Inflammatory macrophage treated with lipopolysaccharide for 4 hours (primary cell): ENCODE measurements at places on chromosomes 3 and 15.
A peak's percentile ranks its signal among the peaks of the same experiment; 100 is the strongest.

GRCh38 chr15:81923561-81924350 lies 122.1 kb downstream of the MEX3B start:
- no peak for DNase-seq

- peak; percentile 21 for DNase-seq
Observed at GRCh38 chr3:193594946-193595689, 2.1 kb downstream of the OPA1 start.

DNA sequence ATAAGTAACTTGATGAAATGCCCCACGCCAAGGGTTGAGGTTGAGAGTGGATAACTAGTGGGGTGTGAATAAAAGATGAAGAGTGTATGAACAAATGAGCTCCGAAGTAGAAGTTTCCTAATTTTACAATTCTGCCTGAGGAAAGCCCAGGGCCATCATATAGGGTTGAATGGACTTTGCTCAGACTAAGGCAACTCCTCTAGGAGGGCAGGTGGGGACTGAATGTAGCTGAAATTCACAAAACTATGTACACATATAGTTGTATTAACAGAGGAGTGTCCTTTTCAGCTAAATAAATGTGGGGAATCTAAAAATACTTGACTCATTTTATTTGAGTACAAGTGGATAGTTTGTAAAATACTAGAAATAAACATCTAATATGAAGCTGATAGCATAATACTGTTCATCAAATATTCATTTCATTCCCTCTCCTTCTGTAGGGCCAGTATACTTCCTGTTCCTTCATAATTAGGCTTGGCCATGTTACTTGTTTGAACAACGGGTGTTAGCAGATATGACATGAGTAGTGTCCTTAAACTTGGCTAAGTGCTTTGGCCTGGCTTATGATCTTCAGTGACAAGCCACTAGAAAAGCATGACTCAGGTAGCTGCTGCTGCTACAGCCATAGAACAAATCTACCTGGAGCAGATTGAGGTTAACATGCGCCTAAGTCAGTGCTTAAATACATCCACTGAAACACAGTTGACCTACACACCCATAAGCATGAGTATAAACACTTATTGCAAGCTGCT lies 26.5 kb downstream of the PLSCR1 start:
- no peak for DNase-seq

GRCh38 chr3:196210673-196211556 lies at the start of gene ZDHHC19:
TSS of gene ZDHHC19 (minus strand) at chr3:196211400. CDS start at chr3:196211315, 85 bp downstream.
- no peak for DNase-seq

- DNase-seq: no peak
Observed at GRCh38 chr15:91227117-91227516, 127.1 kb downstream of the SV2B start.

DNA sequence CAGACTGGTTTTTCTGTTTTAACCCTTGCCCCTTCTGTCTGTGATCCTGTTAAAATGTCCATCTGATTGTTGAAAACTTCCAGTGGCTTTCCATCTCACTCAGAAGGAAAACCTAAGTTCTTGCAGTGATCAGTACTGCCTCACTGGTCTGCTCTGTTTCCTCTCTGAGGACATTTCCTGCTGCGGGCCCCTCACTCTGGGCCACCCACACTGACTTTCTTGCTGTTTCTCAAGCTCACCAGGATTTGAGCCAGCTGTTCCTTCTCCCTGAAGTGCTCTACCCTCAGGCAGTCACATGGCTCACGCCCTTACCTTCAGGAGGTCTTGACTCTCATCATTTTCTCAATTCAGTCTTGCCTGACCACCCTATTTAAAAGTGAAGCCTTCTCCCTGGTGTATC lies 1.8 kb downstream of the GRK7 start:
- peak; percentile 18 for DNase-seq

- DNase-seq: no peak
Observed at GRCh38 chr3:57923752-57924151, 84.5 kb upstream of the FLNB start.

DNA sequence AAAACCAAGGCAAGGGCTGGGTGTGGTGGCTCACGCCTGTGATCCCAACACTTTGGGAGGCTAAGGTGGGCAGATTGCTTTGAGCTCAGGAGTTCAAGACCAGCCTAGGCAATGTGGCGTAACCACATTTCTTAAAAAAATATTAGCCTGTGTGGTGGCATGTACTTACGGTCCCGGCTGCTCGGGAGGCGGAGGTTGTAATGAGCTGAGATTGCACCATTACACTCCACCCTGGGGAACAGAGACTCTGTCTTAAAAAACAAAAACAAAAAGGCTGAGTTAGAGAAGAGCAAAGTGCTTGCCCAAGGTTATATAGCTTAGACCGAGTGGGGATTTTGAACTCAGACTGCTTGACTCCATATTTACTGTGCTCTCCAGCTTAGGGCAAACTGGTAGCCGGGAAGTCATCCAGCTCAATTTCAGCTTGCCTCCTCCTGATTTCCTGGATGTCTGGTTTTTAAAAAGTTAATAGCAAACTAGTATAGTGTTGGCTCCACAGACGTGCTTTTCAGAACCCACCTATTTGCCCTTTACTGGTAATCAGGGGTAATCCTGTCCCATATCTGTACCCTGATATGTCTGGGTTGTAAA lies 138.9 kb downstream of the CACNA1D start:
- no peak for DNase-seq

DNA sequence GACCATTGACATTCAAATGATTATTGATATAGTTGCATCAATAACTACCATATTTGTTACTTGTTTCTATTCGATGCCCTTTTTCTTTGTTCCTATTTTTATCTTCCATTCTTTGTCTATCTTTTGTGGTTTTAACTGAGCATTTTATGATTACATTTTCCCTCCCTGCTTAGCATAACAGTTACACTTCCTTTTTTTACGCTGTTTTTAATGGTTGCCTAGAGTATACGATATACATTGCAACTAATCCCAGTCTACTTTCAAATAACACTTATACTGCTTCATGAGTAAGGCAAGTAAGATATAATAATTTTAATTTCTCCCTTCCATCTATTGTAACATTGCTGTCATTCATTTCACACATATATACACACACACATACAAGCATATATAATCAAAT lies 26.3 kb downstream of the COL6A6 start:
- no peak for DNase-seq

DNA sequence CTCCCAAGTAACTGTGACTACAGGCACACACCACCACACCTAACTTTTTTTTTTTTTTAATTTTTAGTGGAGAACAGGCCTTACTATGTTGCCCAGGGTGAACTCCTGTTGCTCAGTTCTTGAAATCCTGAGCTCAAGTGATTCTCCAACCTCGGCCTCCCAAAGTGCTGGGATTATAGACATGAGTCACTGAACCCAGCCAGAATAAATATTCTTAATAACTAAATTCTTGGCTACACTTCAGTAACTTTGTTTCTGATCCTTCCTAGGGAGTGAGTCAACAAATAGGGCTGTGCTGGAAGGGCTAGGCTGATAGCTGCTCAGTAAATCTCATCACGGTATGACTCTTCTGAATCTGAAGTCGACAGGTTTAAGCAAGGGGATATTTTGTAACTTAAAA lies 56.6 kb downstream of the P3H2 start:
- no peak for DNase-seq

- DNase-seq: no peak
Observed at GRCh38 chr3:120634539-120634938, 38.4 kb downstream of the NDUFB4 start.

DNA sequence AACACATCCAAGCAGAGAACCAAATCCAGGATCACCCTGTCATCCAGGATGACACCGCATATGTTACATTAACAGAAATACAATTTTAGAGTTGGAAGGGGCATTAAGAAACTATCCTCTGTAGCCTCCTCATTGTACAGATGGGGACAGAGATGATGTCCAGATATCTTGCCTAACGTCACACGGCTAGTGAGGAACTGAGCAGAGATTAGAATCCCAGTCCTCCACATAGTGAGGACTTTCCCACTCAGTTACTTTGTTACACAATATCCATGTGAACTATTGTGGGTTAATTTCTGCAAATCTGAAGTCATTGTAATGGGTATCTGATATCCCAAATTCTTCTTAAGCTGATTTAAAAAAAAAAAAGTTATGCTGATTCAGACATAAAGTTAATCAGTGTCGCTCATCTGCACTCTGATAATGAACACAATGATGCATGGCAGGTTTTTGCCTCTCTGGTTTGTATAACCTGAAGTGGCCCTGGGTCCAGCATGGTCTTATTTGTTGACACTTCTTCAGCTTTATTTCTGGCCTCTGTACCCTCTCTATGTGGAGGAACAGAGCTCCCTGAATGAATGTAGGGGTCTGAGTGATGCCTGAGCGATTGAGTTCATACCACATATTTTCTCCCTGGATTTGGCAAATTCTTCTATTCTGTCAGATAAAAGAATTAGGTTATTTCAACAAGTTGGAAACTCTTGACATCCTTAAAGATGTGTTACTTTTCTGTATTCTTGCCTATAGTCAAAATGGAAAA lies 76.0 kb upstream of the LIMD1 start:
- DNase-seq: peak; percentile 87

DNA sequence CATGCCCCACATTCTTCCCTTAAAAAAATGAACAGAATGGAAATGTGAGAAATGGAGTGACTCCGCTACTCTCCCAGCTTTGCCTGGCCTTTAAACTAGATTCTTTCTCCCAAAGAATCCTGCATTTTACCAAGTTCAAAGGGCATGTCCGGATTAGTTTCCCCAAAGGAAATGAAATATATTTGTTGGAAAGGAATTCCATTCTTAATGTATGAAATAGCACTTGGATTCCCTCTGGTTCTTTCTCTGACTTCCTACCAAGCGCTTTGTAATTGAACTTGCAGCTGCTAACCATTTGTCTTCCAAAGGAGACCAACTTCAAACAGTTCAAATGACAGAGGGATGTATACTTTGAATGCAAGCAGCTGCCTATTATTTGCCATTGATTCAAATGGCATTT lies 18.9 kb downstream of the MAP2K1 start:
- no peak for DNase-seq

- DNase-seq: no peak
Observed at GRCh38 chr15:99125061-99125891, 20.4 kb downstream of the SYNM start.

GRCh38 chr15:47565949-47566348 lies 151.4 kb upstream of the SEMA6D start:
- DNase-seq: no peak

DNA sequence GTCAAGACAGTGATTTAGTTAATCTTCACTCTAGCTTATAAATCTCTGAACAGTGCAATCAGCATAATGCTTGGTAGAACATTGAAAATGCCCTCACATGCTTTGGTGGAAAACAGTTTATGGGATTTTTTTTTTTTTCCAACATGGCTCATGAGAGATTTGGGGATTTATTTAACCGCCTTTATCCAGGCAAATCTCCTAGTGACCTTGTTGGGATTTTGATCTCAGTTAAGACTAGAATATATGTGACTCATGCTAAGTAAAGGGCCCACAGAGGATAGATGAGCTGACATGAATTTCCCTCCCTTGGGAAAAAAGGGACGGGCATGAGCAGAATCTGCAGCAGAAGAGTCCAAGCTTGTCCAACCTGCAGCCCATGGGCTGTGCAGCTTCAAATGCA lies 18.7 kb downstream of the LRTM1 start:
- DNase-seq: no peak

- DNase-seq: peak; percentile 36
Observed at GRCh38 chr3:17686613-17687012, 55.8 kb downstream of the TBC1D5 start.

DNA sequence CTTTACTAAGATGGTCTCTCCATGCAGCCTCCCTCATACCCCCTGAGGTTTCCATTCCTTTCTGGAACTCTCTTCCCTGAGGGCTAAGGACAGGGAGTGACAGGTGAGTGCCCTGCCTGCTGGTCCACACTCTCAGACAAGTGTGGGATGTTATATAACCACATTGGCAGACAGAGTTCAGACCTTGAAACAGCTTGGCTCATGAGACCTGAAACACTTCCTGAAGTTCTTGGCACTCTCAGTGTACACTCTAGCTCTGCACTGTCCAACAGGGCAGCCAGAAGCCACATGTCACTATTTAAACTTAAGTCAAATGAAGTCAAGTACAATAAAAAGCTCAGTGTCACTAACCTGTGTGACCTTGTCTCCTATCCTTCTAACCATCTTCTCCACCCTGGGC lies 188.5 kb downstream of the ZNF621 start:
- DNase-seq: no peak

- DNase-seq: no peak
Observed at GRCh38 chr3:126211569-126211968, 31.2 kb upstream of the ALDH1L1 start.

DNA sequence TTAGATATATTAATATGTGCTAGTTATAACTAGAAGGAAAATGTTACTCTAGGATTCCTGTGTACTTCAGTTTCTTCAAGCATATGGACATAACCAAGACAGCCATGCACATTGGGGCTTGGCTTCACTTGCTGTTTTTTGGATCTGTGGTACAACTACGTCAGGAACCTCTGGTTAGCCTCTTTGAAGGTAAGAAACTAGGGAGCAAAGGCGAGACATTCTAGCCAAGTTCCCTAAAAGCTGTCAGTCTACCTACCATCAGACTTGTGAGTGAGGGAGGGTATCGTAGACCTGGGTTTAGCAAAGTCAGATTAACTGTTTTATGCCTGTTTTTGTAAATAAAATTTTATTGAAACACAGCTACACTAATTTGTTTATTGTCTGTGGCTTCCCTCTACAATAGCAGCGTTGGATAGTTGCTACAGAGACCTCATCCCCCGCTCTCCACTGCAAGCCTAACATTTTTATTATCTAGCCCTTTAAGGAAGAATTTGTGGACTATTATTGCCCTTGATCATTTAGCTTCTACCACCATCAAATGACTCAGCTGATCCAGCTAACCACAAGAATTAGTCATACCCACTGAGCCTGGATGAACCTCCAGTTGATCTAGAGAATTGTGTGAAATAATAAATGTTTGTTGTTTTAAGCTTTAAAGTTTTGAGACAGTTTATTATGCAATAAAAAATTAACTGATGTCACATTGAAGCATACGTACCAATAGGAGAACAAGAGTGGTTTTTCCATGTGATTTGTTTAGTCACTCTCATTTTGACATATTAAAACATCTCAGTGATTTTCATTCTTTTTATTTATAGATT lies 58.1 kb downstream of the RSRC1 start:
- DNase-seq: peak; percentile 91

- no peak for DNase-seq
Observed at GRCh38 chr15:99169769-99170311, 65.0 kb downstream of the SYNM start.

DNA sequence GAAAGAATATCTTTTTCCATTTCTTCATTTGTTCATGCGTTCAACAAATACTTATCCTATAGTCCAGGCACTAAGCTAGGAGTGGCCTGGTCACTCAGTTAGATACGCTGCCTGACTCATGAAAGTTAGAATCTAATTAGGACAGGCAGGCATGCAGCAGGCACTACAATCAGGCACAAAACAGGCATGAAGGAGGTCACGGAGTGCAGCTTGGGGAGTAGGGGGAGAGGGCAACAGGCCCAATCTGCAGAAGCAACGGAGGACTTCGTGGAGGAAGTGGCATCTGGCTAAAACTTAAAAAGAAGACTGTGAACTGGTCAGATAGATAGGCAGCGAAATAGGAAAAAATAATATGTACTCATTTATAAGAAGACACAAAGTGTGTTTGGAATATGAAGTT lies 420.9 kb downstream of the MAGI1 start:
- DNase-seq: no peak
